ENCODE measurements at places on chromosomes 5 and 9.

DNA sequence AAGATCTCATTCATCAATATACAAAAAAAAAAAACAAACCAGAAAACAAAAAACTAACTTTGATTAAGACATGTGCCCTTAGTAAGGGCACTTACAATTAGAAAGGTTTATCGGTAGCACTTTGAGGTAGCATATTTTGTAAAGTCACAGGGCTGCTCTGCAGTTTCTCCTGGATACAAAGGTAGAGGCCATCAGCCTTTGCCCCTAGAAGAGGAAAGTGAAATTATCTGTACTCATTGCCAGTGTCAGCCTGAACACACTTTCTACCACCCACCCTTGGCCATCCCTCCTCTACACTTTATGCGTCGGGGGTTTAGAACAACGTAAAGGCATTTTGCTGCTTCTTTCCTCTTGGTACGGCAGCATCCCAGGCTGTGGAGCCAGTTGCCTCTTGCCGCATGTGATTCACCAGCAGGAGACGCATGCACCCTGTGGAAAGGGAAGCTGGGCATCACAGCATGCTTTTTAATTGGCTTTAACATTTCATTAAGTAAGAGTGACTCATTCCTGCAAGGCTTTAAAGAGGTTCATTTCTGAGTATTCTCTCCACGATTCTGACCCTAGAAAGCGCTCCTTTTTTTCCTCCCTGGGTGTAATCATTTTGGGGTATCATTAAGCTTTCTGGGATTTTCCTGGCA, 84.6 kb downstream of the CEMIP2 start:
- DNase-seq: no peak

DNA sequence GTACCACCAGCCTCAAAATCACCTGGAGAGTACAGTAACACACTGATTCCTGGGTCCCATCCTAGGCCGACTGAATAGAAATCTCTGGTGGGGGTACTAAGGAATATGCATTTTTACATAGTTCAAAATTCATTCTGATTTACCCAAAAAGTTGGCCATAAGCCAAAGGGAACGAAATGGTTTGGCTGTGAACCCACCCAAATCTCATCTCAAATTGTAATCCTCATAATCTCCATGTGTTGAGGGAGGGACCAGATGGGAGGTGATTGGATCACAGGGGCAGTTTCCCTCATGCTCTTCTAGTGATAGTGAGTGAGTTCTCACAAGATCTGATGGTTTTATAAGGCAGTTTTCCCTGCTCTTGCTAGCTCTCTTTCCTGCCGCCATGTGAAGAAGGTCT, 31.1 kb downstream of the MEGF9 start:
- no peak for DNase-seq

- no peak for DNase-seq
These were observed 7.3 kb downstream of the HABP4 start for GRCh38 chr9:96457266-96457665.

- DNase-seq: no peak
These were observed 5.5 kb downstream of the PTGER4 start for GRCh38 chr5:40685193-40685592.
